Muscle of leg (tissue), 16 donors: ENCODE measurements at places on chromosomes 7 and 10.

GRCh38 chr7:12110425-12110824, 100.7 kb upstream of the TMEM106B start:
- H3K4me3 ChIP-seq = no peak overlapping the region
- peaks cover 8% of the 10 kb centered on the region for H3K27me3 ChIP-seq
- H3K27ac ChIP-seq = no peak overlapping the region

GRCh38 chr10:2584385-2584784, 483.0 kb upstream of the PFKP start:
- no peaks in the 10 kb centered on the region for H3K27me3 ChIP-seq
- no peak overlapping the region for H3K4me3 ChIP-seq
- H3K36me3 ChIP-seq = no peaks in the 10 kb centered on the region
- no peak overlapping the region for H3K27ac ChIP-seq
- no peaks in the 10 kb centered on the region for H3K4me1 ChIP-seq
- no peak for DNase-seq

DNA sequence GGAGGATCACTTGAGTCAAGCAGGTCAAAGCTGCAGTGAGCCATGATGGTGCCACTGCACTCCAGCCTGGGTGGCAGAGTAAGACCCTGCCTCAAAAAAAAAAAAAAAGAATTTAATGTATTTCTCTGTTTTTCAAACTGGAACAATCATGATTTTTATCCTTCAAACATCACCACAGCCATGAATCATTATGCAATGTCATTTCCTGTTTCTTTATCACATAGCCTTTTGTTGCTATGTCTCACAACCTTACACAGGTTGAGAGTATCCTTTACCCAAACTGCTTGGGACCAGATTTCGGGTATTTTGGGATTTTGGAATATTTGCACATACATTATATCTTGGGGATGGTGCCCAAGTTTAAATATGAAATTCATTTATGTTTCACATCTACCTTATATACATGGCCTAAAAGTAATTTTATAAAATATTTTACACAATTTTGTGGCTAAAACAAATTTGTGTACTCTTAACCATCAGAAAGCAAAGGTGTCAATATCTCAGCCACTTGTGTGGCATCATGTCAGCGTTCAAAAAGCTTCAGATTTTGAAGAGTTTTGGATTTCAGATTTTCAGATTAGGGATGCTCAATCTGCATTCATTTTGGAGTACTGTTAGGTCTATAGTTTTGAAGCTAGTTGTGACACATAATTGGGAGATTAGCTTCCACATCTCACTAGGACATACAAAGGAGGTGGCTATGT, 8.2 kb downstream of the NT5C3A start:
- H3K27ac ChIP-seq = no peak overlapping the region
- H3K27me3 ChIP-seq = no peaks in the 10 kb centered on the region
- H3K4me1 ChIP-seq = no peaks in the 10 kb centered on the region
- no peak overlapping the region for H3K4me3 ChIP-seq
- H3K36me3 ChIP-seq = peaks cover 3% of the 10 kb centered on the region
- no peak for DNase-seq

DNA sequence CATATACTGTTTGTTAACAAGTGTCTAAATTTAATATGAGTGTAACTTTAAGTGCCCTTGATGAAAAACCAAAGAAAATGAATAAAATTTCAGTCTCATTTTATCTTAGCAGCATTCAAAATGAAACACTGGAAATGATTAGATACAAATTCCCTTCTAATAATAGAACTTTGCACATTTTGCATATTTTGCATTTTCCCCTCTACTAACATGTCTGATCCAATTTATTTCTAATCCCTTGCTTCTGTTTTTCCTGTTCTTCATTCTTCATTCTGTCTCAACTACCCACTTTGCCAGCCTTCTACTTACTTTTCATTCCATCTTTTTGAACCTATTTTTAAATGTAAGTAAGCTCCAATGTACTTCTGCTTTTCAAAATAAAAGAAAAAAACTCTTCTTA, 42.7 kb upstream of the SEMA3D start:
- H3K36me3 ChIP-seq = no peaks in the 10 kb centered on the region
- no peaks in the 10 kb centered on the region for H3K27me3 ChIP-seq
- no peak overlapping the region for H3K4me3 ChIP-seq
- H3K27ac ChIP-seq = no peak overlapping the region
- no peaks in the 10 kb centered on the region for H3K4me1 ChIP-seq
- DNase-seq = no peak

GRCh38 chr10:14586901-14587300, 187.8 kb downstream of the FAM107B start:
- peaks cover 7% of the 10 kb centered on the region for H3K4me1 ChIP-seq
- no peak for DNase-seq
- no peak overlapping the region for H3K27ac ChIP-seq
- H3K36me3 ChIP-seq = no peaks in the 10 kb centered on the region

GRCh38 chr7:43761938-43762692, 3.6 kb downstream of the BLVRA start:
- no peak overlapping the region for H3K27ac ChIP-seq
- peaks cover 17% of the 10 kb centered on the region for H3K4me1 ChIP-seq
- DNase-seq = no peak
- H3K4me3 ChIP-seq = no peak overlapping the region
- H3K27me3 ChIP-seq = peaks cover 5% of the 10 kb centered on the region

DNA sequence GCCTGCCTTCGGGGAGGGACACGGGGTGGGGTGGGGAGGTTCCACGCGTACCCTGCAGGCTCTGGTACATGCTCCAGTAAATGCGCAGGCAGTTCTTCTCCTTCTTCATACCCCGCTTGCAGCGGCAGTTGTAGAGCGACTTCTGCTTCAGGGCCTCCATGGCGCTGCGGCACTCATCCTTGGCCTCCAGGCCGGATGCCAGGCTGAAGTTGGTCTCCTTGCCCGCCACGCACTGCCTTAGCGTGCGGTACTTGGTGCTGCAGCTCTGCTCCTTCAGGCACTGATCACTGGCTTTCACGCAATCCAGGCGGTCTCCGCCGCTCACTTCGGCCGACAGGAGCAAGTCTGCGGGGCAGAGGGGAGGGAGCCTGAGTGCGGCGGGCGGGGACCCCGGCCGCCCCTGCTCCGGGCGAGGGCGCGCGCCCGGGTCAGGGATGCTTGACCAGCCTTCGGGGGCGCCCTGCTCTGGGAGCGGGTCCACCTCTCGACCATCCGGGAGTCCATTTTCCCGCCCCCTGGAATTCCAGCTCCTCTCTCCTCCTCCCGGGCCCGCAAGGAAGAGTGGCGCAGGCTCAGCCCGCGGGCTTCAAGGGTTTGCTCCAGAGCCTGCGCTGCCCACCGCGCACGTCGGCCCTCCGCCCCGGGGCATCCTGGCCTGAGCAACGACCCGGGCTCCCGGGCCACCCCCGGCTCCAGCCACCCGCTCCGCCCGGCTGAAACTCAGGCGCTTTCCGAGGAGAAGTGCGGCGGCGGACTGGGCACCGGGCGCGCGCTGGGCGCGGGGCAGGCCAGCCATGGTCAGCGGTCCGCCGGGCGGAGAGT, 2.0 kb downstream of the GFRA1 start:
- peak overlapping the region; percentile 93 for H3K27ac ChIP-seq
- peaks cover 33% of the 10 kb centered on the region for H3K27me3 ChIP-seq
- peaks cover 16% of the 10 kb centered on the region for H3K4me1 ChIP-seq
- peak; percentile 71 for DNase-seq
- peak overlapping the region; percentile 66 for H3K4me3 ChIP-seq

- H3K27ac ChIP-seq = no peak within 1 kb of the TSS
- H3K27me3 ChIP-seq = peaks cover 46% of the 10 kb centered on the region
- peak within 1 kb of the TSS; percentile 52 for H3K4me3 ChIP-seq
- H3K4me1 ChIP-seq = peaks cover 21% of the 10 kb centered on the region
These were observed at the start of gene WDR86 for GRCh38 chr7:151409667-151410404. Gene WDR86, minus strand, starts transcription at chr7:151410038. Its CDS starts 449 bp downstream, at chr7:151409589.

GRCh38 chr10:49165259-49165658, 22.9 kb downstream of the TMEM273 start:
- H3K4me1 ChIP-seq = peaks cover 26% of the 10 kb centered on the region
- no peak overlapping the region for H3K4me3 ChIP-seq
- no peaks in the 10 kb centered on the region for H3K36me3 ChIP-seq
- DNase-seq = no peak

- no peaks in the 10 kb centered on the region for H3K36me3 ChIP-seq
- H3K27me3 ChIP-seq = peaks cover 4% of the 10 kb centered on the region
- DNase-seq = no peak
These were observed 43.6 kb upstream of the ZNF32 start for GRCh38 chr10:43692051-43692825.

- no peak overlapping the region for H3K27ac ChIP-seq
- H3K4me1 ChIP-seq = no peaks in the 10 kb centered on the region
These were observed 117.7 kb upstream of the PTPRZ1 start for GRCh38 chr7:121755286-121755685.

- no peak for DNase-seq
- no peak overlapping the region for H3K4me3 ChIP-seq
- no peaks in the 10 kb centered on the region for H3K36me3 ChIP-seq
- H3K4me1 ChIP-seq = peaks cover 4% of the 10 kb centered on the region
These were observed 41.6 kb downstream of the SH2D4B start for GRCh38 chr10:80579181-80579763.

DNA sequence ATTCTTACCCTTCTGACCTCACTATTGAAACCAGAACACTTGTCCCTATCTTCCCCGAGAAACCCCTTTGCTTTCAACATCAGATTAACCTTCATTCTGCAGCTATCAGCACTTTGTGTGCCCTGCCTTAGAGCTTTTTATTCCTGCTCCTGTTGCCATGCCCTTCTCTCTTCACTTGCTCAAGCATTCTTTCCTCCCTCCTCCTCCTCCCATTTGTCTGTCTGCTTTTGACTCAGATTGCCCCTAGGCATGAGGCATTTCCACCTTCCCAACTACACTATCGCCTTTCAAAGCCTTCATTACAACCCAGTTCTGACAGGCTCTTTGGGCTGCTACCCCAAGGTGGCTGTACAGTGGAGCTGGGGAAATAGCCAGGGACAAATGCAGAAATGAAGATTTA, 143.3 kb downstream of the SLC25A13 start:
- no peak overlapping the region for H3K4me3 ChIP-seq
- H3K36me3 ChIP-seq = peaks cover 13% of the 10 kb centered on the region
- no peak overlapping the region for H3K27ac ChIP-seq
- H3K4me1 ChIP-seq = peaks cover 2% of the 10 kb centered on the region
- H3K27me3 ChIP-seq = no peaks in the 10 kb centered on the region

- peaks cover 2% of the 10 kb centered on the region for H3K27me3 ChIP-seq
- no peaks in the 10 kb centered on the region for H3K36me3 ChIP-seq
- no peak overlapping the region for H3K27ac ChIP-seq
- no peaks in the 10 kb centered on the region for H3K4me1 ChIP-seq
- DNase-seq = no peak
These were observed 96.6 kb upstream of the CACUL1 start for GRCh38 chr10:118851062-118852035.

DNA sequence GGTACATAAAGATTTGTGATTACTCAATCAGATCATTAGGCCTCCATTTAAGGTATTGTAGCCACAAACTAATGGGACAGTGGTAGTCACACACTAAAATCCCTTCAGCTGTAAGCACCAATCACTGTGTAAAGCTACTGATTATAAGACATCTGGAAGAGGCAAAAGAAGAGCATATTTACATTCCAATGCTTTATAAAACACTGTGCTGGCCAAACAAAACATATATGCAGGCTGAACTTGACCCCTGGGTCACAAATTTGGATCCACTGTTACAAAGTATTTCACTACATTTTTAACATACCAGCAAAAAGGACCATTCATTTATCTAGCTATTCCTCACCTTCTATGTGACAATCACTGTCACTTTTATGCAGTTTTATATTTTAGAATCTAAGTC, 41.4 kb upstream of the ANLN start:
- H3K4me1 ChIP-seq = no peaks in the 10 kb centered on the region
- no peaks in the 10 kb centered on the region for H3K27me3 ChIP-seq
- H3K4me3 ChIP-seq = no peak overlapping the region
- peak; percentile 27 for DNase-seq
- no peaks in the 10 kb centered on the region for H3K36me3 ChIP-seq

- peak; percentile 47 for DNase-seq
- H3K27me3 ChIP-seq = no peaks in the 10 kb centered on the region
- H3K27ac ChIP-seq = peak overlapping the region; percentile 86
- peak overlapping the region; percentile 100 for H3K4me3 ChIP-seq
- peaks cover 17% of the 10 kb centered on the region for H3K4me1 ChIP-seq
These were observed 613 bp downstream of the AP5Z1 start for GRCh38 chr7:4775848-4776623.

DNA sequence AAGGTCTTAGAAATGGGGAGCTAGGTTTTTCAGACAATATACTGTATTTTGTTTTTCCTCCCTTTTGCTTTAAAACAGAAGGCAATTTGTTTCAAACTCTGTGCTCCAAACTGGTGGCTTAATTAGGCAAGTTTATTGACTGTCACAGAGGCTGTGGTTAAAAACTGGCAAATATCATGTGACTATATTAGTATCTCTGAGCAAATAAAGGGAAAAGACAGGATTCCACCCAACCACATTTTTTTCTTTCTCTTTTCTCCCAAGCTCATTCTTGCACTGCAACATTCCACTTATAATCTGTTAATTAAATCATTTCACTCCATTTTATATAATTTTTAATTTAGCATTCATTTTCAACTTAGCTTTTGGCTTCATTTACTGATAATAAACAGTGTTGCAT, 615.8 kb downstream of the AUTS2 start:
- DNase-seq = no peak
- no peak overlapping the region for H3K4me3 ChIP-seq
- no peaks in the 10 kb centered on the region for H3K27me3 ChIP-seq
- no peaks in the 10 kb centered on the region for H3K36me3 ChIP-seq
- H3K4me1 ChIP-seq = peaks cover 4% of the 10 kb centered on the region

GRCh38 chr7:78139335-78139734, 340.8 kb downstream of the PHTF2 start:
- H3K36me3 ChIP-seq = no peaks in the 10 kb centered on the region
- DNase-seq = no peak
- no peak overlapping the region for H3K27ac ChIP-seq
- no peaks in the 10 kb centered on the region for H3K4me1 ChIP-seq
- no peak overlapping the region for H3K4me3 ChIP-seq

- H3K4me3 ChIP-seq = no peak overlapping the region
- no peaks in the 10 kb centered on the region for H3K4me1 ChIP-seq
- no peak for DNase-seq
- no peaks in the 10 kb centered on the region for H3K36me3 ChIP-seq
- H3K27ac ChIP-seq = no peak overlapping the region
These were observed 13.7 kb upstream of the TAS2R41 start for GRCh38 chr7:143463957-143464356.

DNA sequence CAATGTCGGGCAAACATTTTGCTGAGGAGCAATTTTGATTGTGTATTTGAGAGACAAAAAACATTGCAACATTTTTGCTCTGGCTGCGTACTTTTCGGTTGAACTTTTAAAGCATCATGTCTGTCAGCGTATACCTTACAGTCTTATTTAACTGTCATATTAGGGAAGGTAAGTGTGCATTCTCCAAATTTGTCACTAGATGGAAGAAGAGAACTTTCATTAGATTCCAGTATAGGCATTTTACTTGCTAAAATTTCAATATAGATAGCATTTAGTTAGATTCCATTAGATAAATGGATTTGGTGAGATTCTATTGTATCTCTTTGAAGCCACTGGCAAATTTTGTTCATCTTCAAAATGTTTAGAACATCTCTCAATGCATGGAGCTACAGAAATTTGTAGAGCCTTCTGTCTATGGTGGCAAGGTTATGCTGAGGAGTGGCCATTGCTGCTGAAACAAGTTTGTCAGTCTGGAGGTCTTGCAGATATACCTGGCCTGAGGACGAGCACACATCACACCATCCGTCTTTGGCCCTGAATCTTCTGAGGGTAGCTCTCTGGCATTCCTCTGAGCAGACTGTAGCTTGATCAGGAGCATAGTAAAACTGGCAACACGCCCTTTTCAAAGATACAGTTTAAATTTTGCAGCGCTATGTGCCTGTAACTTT, 437.5 kb upstream of the MBL2 start:
- no peaks in the 10 kb centered on the region for H3K27me3 ChIP-seq
- no peak overlapping the region for H3K4me3 ChIP-seq
- H3K36me3 ChIP-seq = no peaks in the 10 kb centered on the region

- DNase-seq = peak; percentile 81
- peaks cover 30% of the 10 kb centered on the region for H3K36me3 ChIP-seq
- peaks cover 57% of the 10 kb centered on the region for H3K4me1 ChIP-seq
These were observed 144.5 kb downstream of the RNF216 start for GRCh38 chr7:5636914-5637313.
